ENCODE measurements at places on chromosomes 1 and 21.

DNA sequence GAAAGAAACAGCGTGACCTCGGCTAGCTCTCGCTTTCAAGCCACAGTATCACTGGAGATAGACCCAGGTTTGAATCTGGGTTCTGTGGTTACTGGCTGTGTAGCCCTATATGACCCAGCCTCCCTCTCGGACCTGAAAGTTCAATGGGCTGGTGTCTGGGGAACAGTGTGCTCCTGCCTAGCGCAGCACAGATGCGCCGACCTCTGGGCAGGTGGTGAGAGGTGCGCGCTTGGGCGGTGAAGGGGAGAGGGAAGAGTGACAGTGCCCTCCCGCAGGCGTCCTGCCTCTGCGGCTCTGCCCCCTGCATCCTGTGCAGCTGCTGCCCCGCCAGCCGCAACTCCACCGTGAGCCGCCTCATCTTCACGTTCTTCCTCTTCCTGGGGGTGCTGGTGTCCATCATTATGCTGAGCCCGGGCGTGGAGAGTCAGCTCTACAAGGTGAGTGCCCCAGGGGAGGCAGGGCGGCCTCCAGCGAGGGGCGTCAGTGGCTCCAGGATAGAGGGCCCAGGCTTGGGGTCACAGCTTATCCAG, 10.5 kb downstream of the SERINC2 start:
- DNase-seq, result no peak

DNA sequence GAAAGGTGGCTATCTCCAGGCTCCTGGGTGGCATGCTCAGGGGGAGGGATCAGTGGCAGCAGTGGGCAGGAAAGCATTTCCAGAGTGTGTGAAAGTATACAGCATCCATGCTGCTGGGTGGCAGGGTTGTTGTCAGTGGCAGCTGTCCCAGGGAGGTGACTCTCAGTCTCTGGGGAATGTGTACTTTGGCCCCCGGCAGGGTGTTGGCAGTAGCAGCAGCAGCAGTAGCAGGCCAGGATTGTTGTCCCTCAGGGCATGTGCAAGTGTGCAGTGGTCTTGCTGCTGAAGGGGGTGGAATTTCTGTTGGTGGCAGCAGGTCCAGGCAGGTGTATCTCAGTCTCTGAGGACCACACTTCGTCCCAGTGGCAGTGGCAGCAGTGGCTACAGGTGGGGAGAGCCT, 71.7 kb upstream of the GUCA2B start:
- DNase-seq, result no peak

- DNase-seq, result peak; percentile 11
Observed at GRCh38 chr1:104765085-104765484, 1015.4 kb downstream of the AMY1C start.

- no peak for DNase-seq
Observed at GRCh38 chr1:211381481-211382181, 55.0 kb downstream of the TRAF5 start.

DNA sequence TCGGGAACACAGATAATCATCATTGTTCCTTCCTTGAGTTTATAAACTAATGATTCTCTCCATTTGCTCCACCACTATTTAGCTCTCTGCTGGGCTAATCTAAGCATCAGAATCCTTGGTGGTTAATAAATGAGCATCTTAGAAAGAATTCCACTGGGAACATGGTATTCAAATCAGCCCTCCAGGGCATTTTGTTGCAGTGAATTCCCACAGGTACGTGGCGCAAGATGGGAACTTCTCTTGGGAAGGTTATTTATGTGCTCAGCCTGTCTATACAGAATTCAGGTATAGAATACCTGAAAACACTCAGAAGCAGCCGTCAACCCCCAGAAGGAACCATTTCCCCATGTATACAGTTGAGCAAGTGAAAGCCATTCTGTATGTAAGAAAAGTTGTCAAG, 131.5 kb downstream of the NTNG1 start:
- no peak for DNase-seq

DNA sequence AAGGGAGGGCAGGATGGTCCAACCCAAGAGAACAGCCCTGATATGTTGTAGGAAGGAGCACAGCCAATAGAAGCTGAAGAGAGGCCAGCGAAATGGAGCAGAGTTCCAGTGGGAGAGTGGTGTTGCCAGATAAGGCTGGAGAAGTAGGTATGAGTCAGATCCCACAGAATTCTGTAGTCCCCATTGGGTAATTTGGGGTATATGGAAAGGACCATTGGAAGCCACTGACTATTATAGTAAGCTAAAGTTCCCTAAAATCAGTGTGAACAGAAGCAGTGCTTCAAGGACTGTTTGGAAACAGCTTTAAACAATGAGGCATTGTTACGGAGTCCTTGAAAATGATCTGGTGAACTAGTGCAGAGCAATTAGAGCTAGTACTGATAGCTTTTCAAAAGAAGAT, 63.0 kb downstream of the DISP1 start:
- no peak for DNase-seq

- DNase-seq, result no peak
Observed at GRCh38 chr1:248696774-248697173, 5.8 kb downstream of the OR14I1 start.

DNA sequence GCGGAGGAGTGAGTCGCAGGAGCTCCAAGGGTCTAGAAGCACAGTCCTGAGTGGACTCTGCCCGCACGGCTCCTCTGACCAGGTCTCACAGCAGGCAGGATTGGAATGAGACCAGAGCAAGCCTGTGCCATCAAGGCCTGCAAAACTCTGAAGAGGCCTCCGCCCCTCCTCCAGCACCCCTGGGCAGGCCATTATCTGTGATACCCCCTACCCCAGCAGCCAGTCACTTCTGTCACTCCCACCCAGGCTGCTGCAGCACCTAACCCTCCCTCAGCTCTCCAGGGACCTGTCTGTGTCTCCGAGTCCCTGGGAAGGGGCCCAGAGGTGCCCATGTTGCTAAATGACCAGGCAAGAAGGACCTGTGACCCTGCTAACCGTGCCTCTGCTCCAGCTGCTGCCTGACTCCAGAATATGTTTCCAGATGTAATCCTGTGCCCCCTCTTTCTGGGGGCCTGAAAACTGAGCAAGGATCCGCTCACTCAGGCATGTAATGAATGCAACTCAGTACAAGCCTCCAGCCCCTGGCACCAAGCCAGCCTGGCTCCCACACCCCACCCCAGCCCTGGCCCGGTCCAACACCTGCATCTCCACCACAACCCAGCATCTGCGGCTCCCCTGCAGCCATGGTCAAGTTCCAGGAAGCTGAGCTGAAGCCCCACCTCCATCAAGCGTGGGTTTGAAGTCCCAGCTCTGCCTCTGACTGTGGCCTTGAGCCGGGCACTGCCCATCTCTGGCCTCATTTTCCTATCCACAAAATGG, 22.1 kb upstream of the COL16A1 start:
- no peak for DNase-seq

GRCh38 chr1:30305519-30305918, 417.9 kb downstream of the MATN1 start:
- no peak for DNase-seq

- peak; percentile 96 for DNase-seq
Observed at GRCh38 chr21:28537371-28538079, 455.2 kb downstream of the LTN1 start.

DNA sequence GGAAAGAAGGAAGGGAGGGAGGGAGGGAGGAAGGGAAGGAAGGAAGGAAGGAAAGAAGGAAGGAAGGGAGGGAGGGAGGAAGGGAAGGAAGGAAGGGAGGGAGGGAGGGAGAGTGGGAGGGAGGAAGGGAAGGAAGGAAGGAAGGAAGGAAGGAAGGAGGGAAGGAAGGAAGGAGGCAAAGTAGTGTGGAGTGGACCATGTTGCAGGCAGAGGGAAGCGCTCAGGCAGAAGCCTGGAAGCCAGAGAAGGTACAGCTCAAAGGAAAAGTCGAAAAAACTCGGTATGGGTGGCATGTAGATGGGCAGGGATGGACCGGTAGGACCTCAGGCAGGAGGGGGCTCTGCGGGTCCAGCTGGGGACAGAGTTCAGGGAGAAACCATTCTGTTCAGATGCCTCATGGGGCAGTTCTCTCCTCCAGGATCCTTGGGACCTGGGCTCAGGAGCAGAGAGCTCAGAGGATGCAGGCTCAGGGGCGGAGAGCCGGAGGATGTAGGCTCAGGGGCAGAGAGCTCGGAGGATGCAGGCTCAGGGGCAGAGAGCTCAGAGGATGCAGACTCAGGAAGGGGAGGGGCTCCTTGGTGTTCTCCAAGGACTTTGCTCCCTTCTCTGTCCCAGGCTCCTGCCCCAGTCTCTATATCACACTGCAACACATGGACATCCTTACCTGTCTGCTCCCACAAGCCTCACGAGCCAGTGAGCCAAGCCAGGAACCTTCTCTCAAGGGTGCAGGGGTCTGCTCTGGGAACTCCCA, 13.6 kb upstream of the PADI3 start:
- no peak for DNase-seq

- DNase-seq, result no peak
Observed at GRCh38 chr1:11558871-11559590, 80.1 kb downstream of the DISP3 start.

- DNase-seq, result no peak
Observed at GRCh38 chr1:173867141-173867752, 542 bp downstream of the GAS5 start.

DNA sequence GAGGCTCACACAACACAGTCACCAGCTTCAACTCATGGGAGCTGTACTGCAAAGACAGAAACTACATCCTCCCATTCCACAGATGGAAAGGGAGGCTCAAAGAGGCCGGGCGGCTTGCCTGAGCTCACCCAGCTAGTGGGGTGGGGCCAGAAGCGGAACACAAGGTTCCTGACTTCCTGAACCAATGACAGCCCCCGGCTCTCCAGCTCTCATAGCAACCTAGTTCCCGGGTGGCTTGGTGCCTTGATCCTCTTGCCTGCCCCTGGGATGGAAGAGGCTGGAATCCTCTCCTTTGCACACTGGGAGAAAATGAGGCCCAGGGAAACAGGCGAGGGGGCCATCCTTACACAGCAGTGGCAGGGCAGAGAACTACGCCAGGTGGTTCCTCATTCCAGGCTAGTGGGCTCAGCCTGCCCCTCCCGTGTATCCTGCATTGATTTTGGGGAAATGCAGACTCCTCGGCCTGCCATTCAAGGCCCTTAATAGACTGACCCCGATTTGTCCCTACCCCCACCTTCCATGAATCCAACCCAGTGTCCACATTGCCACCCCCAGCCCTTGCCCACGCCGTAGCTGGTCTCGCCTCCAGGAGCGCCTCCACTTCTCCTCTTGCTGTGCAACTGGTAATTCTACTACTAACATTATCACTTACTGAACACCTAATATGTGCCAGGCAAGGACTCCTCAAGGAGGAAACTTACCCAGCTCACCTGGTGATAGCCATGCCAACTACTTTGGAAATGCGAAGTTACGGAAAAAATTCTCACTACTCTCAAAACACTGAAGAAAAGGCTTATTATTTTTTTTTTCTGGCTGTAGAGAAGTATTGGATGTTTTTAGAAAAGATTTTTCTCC, 5.0 kb downstream of the RAP1GAP start:
- no peak for DNase-seq

DNA sequence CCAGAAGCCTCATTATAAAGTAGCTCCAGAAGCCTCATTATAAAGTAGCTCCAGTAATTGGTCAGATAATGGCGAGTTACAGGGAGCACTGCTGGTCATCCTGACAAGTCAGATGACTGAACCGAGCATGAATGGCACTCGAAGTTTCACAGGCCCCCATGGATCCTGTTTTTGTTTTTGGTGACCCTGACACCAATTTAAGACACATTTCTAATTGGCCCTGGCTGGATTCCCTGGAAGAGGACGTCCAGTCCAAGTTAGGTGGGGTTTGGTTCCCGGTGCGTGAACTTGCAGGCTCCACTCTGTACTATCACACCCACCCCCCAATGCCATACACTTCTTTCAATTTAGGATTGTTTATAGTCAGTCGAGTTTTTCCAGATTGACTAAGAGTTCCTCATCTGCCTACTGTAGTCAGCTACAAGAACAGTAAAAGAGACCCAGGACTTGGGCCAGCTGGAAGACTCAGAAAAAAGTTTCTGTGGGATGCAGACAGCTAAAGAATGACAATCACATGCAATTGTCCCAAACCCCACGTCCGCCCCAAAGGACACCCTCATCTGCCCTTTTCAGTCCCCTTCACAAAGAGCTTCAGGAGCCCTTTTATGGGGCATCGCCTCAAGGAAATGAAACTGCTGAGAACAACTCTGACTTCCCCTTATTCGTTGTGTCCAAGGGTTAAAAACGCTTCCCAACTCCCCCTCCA, 2.7 kb downstream of the DHRS3 start:
- DNase-seq, result no peak

DNA sequence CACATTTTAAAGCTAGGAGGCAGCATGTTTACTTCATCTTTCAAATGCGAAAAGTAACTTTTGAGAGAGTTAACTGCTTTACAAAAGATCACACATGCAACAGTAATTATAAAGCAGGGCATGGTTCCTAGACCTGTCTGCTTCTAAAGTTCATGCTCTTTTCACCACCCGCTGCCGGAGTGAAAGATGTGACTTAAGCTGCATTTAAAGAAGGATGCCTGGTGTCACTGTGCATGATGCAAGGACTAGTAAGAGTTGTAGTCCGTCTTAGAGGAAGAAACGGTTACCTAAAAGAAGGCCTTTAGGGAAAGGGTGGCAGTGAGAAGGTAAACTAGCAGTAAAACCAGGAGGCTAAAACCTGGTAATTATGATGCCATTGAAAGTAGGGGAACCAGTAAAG, 1689.1 kb downstream of the KCNT2 start:
- no peak for DNase-seq

- DNase-seq, result no peak
Observed at GRCh38 chr1:47805921-47806361, 191.2 kb downstream of the TRABD2B start.

GRCh38 chr1:21329209-21329844, 39.1 kb upstream of the ECE1 start:
- DNase-seq, result no peak

All from foreskin fibroblast (primary cell).